LHCN-M2 (cell line): ENCODE measurements at places on chromosomes 2 and 18. TPM values are rescaled to one million over a fixed set of nuclear protein-coding genes. Genes with fewer than 3 reads are reported as not detected.

DNA sequence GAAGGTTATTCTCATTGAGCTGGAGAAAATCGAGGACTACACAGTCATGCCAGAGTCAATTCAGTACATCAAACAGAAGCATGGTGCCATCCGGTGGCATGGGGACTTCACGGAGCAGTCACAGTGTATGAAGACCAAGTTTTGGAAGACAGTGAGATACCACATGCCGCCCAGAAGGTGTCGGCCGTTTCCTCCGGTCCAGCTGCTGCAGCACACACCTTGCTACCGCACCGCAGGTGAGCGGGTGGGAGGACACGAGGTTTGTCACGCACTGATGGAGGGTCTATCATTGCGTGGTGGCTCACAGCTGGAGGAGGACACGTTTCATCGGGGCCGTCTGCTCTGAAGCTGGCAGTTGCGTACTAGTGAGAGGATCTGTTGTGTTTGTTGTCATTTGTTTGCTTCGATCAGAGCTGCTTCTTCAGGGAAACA is 48.2 kb downstream of the IL1RL2 start:
- DNase-seq: no peak

- peak; percentile 60 for DNase-seq
These were observed 140.5 kb downstream of the TPO start for GRCh38 chr2:1553671-1554295.

GRCh38 chr2:128447538-128447995 is 128.9 kb upstream of the HS6ST1 start:
- DNase-seq: no peak

GRCh38 chr18:39845106-39845505 is 2109.9 kb upstream of the PIK3C3 start:
- no peak for DNase-seq

DNA sequence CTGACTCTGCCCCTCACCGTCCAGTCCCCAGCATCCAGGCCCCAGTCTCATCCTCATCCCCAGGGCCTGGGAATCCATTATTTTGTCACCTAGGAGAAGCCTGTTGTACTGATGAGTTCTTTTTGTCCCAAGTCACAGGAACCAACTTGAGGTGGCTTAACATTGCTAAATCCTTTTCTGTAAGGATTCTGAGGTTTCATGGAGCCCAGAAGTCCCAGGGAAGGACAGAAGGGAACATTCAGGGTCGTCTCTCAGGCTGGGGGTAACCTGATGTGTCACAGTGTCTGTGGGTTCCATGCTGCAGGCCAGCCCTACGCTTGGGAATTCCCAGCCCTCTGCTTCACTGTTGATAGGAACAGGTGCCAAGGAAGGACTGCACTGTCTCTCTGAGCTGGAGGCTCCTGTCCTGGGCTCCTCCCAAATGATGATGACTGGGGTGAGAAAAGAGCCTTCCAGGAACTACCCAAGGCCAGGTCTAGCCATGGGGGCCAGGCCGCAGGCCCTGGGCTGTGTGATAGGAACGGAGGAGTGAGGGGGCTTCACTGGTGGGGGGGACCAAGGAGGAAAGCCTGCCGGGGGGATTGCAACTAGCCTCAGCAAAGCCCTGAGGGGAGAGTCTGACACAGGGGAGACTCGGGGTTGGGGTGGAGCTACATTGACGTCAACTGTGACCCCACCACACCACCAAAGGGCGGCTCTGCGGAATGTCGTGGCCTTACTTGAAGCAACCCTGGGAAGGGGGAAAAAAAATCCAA is 145.7 kb downstream of the SMAD7 start:
- peak; percentile 9 for DNase-seq

The WDR33 gene
- 22.9 and 25.3 TPM in 2 replicates for total RNA-seq

The PID1 gene
- total RNA-seq: 32.3 and 35.6 TPM in 2 replicates

DNA sequence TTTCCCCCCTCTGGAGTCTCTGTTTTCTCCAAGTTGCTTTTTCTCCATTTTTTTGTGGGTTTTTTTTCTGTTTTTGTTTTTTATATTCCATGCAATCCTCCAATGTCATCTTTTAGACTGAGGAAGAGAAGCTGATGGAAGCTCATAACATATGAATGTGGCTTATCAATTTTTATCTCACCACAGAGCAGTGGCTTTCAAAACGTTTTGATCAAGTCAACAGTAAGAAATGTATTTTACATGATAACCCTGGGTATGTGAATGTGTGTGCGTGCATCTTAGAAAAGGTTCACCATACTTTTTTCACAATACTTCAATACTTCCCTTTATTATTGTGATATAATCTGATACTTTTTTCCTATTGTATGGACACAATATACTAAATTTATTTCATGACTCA is 64.6 kb upstream of the CDCA7 start:
- DNase-seq: no peak

DNA sequence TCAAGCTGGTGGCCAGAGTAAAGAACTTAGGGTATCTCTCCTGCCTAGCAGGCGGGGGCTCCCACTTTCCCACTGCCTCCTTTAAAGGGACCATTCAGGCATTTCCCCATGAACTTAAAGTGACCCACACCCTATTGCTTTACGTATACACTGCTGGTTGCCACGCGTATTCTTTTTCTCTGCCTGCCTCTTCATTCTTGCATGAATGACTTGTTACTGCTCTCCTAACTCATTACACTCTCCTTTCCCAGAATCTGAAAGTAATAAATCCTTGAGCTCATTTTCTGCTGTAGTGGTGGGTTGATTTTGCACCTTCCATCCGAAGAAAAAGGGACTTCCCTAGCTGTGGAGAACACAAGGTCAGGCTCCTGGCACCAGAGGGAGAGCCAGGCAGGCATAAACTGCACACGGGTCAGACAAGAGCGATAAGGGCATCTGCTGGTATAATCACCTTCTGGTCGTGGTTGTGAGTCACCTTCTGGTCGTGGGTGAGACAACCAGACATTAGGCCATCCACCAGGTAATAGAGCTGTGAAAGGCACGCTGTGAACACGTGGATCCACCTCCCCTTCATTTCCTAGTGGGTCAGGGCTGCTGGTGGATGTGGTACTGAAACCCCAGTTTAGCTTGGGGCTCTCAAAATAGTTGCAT is 950.3 kb downstream of the SOCS6 start:
- DNase-seq: no peak
